ENCODE measurements at places on chromosomes 4 and X.
A peak's percentile ranks its signal among the peaks of the same experiment; 100 is the strongest.

DNA sequence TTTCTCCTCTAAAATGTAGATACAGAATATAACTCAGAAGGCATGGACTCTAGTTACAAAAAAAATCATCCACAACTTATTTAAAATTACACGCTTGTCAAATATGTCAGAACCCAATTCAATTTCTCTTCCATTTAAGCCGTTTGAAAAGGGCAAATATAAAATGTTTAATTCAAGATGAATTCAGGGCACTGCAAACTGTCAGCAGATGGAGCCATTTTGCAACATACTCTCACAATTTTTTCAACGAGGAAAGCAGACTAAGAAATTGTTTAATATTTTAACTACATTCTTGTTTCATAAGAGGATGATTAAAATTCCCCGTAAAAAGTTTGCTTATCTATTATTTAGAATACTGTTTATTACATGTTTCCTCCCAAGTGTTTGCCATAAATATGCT is 321.3 kb upstream of the CPXCR1 start:
- no peak for DNase-seq

DNA sequence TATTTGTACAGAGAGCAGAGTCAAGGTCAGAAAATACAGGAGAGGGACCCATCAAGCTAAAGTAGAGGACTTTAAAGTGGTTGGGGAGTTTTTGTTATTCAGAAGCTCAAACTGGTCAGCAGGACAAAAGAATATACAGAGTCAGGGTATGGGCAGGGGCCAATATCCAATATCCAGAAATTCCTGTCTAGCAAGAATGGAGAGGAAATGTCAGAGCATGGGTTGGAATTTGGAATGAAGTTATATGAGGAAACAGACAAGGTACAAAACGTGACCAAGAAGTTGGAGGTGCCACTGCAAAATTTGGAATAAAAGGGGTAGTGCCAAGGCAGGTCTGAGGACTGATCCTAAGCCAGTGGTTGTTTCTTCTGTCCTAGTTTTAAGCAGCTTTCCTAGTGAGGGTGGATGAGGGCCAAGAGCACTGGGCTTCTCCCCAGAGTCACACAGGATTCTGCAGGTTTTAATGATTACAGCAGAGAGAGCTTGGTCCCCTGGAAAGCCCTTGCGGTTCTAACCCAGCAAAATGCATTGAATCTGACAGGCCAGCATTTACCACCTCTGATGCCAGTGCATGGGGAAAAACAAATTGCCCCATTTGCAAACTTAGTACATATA is 304.7 kb upstream of the FTHL17 start:
- no peak for DNase-seq

DNA sequence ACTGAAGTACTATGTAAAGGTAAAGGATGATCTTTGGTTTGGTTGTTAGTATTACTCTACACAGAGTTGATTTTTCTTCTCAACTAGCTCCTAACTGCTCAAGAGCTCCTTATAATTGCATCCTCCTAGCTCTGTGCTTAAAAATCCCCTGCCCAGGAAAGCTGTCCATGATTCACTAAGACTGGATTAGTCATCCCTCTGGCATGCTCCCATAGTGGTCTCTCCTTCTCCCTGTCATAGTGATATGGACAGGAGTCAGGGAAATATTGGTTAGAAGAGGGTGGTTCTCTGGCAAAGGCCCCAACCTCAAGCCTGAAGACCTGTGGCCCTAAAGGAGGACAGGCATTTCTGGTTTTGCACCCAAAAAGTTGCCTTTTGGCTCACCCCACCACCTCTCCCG is 242.3 kb upstream of the KCNIP4 start:
- DNase-seq = no peak

DNA sequence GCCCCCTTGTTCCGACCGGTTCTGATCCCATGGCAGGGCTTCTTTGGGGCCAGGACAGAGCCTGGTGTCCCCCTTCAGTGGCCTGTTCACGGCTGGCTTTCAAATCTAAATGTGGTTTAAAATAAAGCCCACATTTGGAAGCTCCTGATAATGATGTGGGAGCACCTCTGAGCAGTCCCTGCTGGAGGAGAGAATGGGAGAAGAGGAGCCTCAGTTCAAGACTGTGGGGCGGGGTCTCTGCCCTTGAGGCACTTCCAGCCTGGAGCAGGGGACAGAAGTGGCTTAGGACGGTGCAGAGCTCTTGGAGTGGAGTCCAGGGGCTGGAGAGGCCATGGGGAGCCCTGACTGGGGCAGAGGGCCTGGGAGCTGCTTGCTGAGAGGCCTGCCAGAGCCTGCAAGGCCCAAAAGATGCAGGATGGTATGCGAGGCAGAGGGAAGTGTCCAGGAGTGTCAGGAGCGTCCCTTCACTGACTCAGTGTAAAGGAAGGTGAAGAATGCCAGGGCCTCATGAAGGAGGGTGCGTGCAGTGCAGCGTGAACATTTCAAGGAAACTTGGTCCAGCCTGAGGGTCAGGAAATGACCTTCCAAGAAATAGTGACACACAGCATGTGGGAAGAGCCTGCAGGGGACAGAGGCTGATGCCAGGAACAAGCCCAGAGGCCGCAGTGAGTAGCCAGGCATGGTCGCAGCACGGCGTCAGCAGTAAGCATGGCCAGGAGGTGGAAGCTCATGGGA is 21.1 kb upstream of the TADA2B start:
- DNase-seq = no peak

DNA sequence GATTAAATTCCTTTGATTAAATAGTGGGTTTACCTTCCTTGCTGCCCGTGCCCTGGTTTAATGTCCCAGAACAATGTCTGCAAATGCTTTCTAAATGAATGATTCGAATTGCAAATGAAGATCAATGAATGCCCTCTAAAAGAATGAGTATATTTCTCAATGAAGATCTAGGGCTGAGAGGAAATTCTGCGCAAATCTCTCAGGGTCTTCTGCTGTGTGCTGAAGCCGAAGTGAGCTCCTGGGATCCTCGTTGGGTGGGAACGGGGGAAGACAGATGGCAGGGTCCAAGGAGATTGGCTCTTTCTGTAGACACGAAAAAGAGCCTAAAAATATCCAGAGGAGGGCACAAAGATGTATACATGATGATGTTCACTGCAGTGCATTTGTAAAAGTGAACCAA is 224.8 kb downstream of the STIM2 start:
- no peak for DNase-seq

- DNase-seq = peak; percentile 53
These were observed 13.1 kb upstream of the ACOT9 start for GRCh38 chrX:23756165-23756564.

- no peak for DNase-seq
These were observed 22.2 kb downstream of the TRIM61 start for GRCh38 chr4:164955107-164955805.

DNA sequence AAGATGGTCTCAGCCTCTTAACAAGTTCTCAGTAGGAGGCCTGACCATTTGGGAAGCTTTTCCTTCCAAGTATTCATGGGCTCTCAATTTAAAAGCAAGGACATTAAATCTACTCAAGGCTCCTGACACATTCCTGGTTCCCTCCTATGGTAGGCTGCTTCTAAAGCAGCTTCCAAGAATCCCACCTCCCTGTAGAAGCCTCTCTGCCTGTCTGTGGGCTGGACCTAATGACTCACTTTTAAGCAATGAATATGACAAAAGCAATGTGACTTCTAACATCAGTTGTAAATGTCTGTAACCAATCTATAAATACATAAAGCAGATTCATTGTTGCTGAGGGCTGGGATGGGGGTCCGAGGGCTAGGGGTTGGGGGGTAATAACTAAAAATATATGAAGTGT is 99.5 kb upstream of the FAM9B start:
- no peak for DNase-seq

DNA sequence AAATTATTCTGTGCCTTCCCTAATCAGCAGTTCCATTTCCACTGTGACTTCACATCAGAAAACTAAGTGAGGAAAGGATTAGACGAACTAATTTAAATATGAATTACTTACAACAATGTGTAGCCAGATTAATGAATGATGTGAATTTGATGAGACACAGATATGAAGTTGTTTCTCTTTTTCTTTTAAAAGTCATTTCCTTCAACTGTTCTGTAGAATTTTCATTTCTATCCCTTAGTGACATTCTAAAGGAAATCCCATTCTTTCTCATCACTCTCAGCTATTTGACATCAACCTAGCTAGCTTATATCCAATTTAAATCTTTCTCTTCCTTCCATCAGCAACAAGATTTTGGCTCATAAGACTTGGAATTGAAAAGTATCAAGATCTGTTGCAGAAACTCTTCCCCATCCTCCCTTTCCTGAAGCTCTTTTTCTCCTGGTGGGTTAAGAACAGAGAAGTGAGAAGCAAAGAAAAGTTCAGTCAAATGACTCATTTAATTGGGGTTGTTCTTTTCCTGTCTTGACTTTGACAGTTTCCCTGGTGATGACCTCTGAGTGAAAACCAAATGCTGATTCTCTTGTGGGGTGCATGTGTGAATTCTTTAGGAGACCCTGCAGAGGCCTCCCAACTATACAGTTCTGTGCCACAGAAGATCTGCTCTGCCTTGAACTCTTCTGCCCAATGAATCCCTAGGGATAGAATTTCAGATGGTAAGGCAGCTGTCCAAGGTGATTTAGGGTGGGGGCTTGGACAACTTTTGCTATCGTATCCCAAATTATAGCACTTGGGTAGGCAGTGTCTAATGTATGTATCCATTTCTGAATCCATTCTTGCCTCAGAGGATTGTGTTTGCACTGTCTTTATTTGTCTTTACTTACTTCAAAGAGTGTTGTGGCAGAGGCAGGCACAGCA is 232.5 kb upstream of the GPRIN3 start:
- no peak for DNase-seq

DNA sequence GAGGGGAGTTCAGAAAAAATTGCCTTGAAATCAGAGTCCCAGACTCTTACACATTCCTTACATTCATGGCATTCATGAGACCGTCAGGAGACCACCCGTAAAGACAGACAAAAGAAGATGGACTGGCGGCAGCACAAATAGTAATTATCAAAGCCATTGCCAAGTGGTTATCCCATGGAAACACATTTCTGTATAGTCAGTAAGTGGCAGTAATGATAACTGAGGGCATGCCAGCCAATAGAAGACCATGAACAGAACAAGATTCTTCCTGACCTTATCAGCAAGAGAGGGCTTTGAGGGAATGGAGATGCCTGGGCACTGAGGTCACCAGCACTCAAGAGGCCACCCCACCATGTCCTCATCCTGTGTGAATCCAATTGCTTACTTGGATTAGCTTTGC is 121.7 kb upstream of the HCCS start:
- no peak for DNase-seq

DNA sequence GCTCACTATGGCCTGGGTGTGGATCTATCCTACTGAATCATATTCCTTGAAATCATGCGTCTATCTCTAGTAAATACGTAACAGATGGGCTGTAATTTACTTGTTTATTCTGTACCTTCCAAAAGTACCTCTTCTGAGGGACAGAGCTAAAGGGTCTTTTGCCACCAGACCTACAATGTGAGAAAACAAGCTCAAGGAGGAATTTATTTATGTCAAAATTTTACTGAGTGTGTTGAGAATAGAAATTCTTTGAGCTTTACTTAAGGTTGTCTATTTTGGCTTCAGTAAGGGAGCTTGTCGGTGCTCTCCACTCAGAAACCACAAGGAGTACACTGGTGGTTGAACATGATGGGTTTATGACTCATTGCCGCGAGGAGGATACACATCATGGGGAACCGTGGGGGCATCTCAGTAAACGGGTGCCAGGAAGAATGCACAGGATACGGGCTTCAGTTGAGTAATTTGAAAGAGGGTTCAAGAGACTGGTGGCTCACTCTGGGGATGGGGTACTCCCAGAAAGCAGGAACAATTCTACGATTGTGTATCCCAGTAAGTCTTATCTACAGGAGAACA is 3.0 kb downstream of the ANK2 start:
- no peak for DNase-seq

- no peak for DNase-seq
These were observed 150.8 kb downstream of the AFAP1 start for GRCh38 chr4:7788694-7789425.

DNA sequence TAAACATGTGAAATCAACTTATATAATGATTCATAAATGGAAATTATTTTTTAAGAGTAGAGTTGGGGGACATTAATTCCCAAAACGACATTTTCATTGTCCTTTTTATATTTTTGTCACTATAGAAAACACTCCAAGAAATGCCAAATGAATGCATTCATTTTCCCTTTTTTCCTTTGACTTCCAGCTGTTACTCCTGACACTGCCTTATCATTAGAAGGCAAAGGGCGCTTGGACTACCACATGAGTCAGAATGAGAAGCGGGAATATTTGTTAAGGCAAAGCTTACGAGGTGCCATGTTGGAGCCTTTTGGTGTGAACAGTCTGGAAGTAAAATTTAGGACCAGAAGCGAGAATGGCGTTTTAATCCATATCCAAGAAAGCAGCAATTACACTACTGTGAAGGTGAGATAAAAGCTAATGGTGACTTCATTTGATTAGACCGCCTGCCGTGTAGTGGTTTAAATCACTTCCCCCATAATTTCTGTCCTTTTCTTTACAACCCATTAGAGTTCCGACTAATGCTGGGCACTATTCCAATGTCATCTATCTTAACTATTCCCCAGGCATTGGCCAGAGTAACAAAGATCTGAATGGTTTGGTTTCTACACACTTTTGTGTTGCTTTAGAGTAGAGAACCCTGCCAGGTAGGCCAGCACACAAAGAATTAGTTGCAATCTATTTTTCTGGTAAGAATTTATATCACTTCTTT is 166.7 kb downstream of the FAT4 start:
- no peak for DNase-seq

- no peak for DNase-seq
These were observed 211.9 kb downstream of the SOX3 start for GRCh38 chrX:140292961-140293360.

DNA sequence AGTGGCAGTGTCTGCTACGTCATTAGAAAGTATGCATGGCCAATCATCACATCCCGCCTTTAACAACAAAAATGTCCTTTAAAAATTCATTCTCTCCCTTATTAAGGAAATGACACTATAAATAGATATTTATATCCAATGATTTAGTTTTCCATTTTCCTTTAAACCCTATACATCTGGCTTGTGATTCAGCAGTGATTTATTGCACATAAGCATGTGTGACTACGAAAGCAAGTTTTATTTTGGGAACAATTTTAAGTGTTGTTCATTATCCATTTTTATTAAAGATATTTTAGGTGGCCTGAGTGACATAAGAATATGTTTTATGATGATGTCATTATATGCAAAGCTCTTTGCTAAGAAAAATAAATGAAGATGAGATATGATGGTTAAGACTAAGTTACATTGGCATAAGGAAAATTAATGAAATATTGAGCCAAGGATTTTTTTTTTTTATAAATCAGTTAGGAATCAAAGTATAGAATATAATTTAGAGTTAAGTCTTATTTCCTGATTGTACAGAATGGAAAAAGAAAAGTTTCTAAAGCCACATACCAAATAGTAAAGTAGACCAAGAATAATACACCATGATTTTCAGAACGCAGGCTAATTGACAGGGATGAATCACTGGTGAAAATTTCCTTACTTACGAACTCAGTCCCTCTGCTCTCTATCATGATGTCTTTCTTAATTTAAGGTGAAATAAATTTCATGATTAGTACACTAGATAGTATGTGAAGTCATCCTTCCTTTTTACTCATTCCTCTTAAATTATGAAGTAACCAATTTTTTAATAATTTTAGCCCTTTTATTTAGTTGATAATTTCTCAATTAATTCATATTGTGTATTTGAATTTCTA is 822.4 kb downstream of the FAT4 start:
- DNase-seq = no peak
